ENCODE measurements at places on chromosomes 11 and 22. TPM values are rescaled to one million over a fixed set of nuclear protein-coding genes. Genes with fewer than 3 reads are reported as not detected.

- no peak for DNase-seq
- no peak overlapping the region for H3K4me3 ChIP-seq
- no peaks in the 10 kb centered on the region for H3K4me1 ChIP-seq
- no peak overlapping the region for H3K27ac ChIP-seq
- no peaks in the 10 kb centered on the region for H3K36me3 ChIP-seq
Observed at GRCh38 chr11:81869351-81870065, 864.2 kb downstream of the FAM181B start.

DNA sequence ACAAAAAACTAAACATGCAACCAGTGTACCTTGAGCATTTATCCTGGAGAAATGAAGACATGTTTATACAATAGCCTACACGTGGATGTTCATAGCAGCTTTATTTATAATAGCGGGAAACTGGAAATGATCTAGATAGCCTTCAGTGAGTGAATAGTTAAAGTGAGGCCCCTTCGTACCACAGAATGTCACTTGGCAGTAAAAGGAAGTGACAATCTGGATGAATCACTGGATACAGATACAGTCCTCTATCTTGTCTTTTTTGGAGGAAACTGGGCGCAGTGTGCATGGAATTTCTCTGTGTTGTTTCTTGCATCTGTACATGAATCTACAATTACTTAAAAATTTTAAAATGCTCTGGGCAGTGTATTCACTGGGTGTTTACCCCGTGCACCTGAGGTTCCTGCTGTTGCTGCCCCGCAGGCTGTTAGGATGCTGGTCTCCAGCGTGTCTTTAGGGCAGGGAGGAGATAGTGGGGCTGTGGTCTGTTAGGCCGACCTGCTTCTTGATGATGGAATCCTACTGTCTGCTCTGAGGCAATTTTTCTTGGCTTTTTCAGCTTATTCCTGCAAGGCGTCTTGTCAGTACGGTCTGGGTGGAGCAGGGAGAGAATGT lies 23.2 kb downstream of the DERL3 start:
- no peak overlapping the region for H3K4me3 ChIP-seq
- DNase-seq, result no peak
- no peaks in the 10 kb centered on the region for H3K27me3 ChIP-seq
- H3K36me3 ChIP-seq, result peaks cover 55% of the 10 kb centered on the region

GRCh38 chr11:36155770-36156160 lies 133.5 kb downstream of the COMMD9 start:
- no peaks in the 10 kb centered on the region for H3K36me3 ChIP-seq
- no peaks in the 10 kb centered on the region for H3K27me3 ChIP-seq
- peaks cover 30% of the 10 kb centered on the region for H3K4me1 ChIP-seq
- no peak for DNase-seq
- no peak overlapping the region for H3K4me3 ChIP-seq
- H3K27ac ChIP-seq, result peak overlapping the region; percentile 38

Gene IGLL5
- total RNA-seq, result 0.13 TPM

Gene GP1BB
- total RNA-seq, result 13.7 TPM

GRCh38 chr11:17410606-17411379 lies 22.3 kb upstream of the KCNJ11 start:
- no peak overlapping the region for H3K4me3 ChIP-seq
- DNase-seq, result no peak
- H3K27me3 ChIP-seq, result peaks cover 2% of the 10 kb centered on the region
- H3K27ac ChIP-seq, result no peak overlapping the region
- H3K4me1 ChIP-seq, result peaks cover 23% of the 10 kb centered on the region
- H3K36me3 ChIP-seq, result no peaks in the 10 kb centered on the region

Gene PIH1D2
- 1.1 TPM for total RNA-seq

DNA sequence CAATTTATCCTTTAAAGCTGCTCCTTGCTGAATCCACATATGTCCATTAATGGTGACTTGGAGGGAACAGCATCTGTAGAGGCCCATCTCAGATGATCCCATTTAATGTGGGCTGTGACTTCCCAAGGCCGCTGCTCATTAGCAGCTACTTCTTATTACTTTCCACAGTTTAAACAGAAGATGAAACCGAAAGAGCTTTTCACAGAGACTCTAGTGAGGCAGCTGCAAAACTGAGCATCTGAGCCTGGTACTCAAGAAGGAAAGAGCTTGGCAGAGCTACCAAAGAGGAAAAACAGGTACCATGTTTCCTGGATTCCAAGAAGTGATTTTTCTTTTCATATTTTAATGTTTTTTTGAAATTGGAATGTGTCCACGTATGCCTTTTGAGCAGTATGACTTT lies 110.5 kb upstream of the NARS2 start:
- peak; percentile 26 for DNase-seq
- H3K4me3 ChIP-seq, result no peak overlapping the region
- no peaks in the 10 kb centered on the region for H3K27me3 ChIP-seq
- H3K27ac ChIP-seq, result no peak overlapping the region
- no peaks in the 10 kb centered on the region for H3K4me1 ChIP-seq

Gene OR10AG1
- total RNA-seq, result not detected

Gene MMP12
- total RNA-seq, result not detected

Gene SLC25A18
- total RNA-seq, result 0.53 TPM

Gene DTX4
- total RNA-seq, result 8.9 TPM
